ENCODE measurements at places on chromosomes 7 and 10.

DNA sequence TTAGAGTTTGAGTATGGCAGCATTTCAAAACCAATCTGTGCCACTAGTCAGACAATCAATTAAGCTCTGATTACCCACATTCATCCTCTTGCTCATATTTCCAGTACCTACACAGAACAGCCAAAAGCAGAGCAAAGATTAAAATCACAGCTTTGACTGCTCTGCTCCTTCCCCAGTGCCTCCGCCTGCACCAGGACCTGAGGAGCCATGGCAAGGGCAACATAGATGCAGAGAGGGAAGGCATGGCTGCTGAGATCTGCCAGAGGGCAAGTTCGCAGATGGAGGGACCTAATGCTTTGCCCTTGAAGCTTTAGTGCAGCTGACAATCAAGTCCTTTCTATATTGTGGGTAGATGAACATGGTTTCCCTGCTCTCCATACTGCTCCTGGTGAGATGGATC lies 148.1 kb downstream of the HTR7 start:
- H3K27ac ChIP-seq = no peak overlapping the region
- H3K4me3 ChIP-seq = no peak overlapping the region
- no peaks in the 10 kb centered on the region for H3K4me1 ChIP-seq
- no peak for DNase-seq
- no peaks in the 10 kb centered on the region for H3K36me3 ChIP-seq

DNA sequence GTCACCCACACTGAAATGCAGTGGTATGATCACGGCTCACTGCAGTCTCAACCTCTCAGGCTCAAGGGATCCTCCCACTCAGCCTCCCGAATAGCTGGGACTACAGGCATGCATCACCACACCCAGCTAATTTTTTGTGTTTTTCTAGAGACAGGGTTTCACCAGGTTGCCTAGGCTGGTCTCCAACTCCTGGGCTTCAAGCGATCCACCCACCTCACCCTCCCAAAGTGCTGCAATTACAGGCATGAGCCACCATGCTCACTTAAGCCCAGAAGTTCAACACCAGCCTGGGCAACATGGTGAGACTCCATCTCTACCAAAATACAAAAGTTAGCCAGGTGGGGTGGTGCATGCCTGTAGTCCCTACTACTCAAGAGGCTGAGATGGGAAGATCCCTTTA lies 33.5 kb downstream of the GDI2 start:
- no peak overlapping the region for H3K4me3 ChIP-seq
- no peak overlapping the region for H3K27ac ChIP-seq
- H3K4me1 ChIP-seq = peaks cover 22% of the 10 kb centered on the region
- H3K27me3 ChIP-seq = no peaks in the 10 kb centered on the region
- peaks cover 37% of the 10 kb centered on the region for H3K36me3 ChIP-seq
- no peak for DNase-seq

- no peaks in the 10 kb centered on the region for H3K4me1 ChIP-seq
- no peak for DNase-seq
- peak within 1 kb of the TSS; percentile 53 for H3K27ac ChIP-seq
- H3K36me3 ChIP-seq = no peaks in the 10 kb centered on the region
- H3K4me3 ChIP-seq = peak within 1 kb of the TSS; percentile 24
Measured at GRCh38 chr7:16881844-16882243, at the start of gene AGR3. AGR3 (minus strand) TSS chr7:16881983; CDS start chr7:16878618, 3,365 bp downstream.

DNA sequence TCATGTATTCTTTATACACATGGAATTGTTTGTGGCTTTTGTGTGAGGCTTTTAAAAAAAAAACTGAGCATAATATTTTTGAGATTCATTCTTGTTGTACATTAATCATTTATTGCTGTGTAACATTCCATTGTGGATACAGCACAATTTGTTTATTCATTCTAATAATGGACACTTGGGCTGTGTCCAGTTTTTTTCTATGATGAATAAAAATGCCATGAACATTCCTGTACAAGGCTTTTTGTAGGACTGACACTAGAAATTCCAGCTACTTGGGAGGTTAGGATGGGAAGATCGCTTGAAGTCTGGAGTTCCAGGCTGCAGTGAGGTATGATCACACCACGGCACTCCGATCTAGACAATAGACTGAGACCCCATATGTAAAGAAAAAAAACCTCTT lies 254.3 kb upstream of the CACNA2D1 start:
- H3K27ac ChIP-seq = no peak overlapping the region
- no peaks in the 10 kb centered on the region for H3K27me3 ChIP-seq
- no peak overlapping the region for H3K4me3 ChIP-seq
- H3K4me1 ChIP-seq = no peaks in the 10 kb centered on the region

DNA sequence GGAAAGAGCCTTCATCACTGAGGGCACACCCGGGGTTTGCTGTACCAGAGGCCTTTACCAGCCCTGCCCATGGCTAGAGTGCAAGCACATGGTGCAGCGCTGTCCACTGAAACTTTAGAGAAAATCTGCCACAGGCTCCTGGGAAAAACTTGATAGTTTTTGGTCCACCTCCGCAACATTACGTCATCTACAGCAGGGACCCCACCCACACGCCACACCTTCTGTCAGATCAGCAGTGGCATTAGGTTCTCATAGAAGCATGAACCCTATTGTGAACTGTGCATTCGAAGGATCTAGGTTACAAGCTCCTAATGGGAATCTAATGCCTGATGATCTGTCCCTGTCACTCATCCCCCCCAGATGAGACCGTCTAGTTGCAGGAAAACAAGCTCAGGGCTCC lies 2.5 kb upstream of the ODAD2 start:
- peaks cover 2% of the 10 kb centered on the region for H3K4me1 ChIP-seq
- no peak overlapping the region for H3K27ac ChIP-seq
- H3K4me3 ChIP-seq = no peak overlapping the region
- H3K27me3 ChIP-seq = peaks cover 5% of the 10 kb centered on the region

GRCh38 chr10:43863859-43864591 lies 215.3 kb upstream of the ZNF32 start:
- no peak overlapping the region for H3K4me3 ChIP-seq
- no peak for DNase-seq
- H3K27ac ChIP-seq = no peak overlapping the region
- H3K36me3 ChIP-seq = no peaks in the 10 kb centered on the region
- no peaks in the 10 kb centered on the region for H3K27me3 ChIP-seq

DNA sequence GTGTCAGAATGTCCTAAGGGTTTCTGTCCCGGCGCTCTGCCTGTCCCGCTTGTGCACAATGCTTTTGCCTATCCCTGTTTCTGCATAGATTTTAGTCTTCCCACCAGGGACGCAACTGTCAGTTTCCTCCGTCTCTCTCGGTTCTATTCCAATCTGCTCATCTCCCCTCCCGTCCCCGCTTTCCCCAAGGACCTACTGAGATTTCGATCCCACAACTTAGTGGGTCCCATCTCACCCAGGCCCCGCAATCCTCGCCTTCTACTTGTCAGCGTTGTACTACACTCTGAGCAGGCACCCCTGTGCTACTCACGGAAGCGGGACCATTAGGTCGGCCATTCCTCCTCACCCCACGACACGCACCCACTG lies 519 bp upstream of the ZNF655 start:
- H3K27me3 ChIP-seq = no peaks in the 10 kb centered on the region
- peak overlapping the region; percentile 99 for H3K27ac ChIP-seq
- H3K4me3 ChIP-seq = peak overlapping the region; percentile 68
- peaks cover 31% of the 10 kb centered on the region for H3K4me1 ChIP-seq
- DNase-seq = no peak

DNA sequence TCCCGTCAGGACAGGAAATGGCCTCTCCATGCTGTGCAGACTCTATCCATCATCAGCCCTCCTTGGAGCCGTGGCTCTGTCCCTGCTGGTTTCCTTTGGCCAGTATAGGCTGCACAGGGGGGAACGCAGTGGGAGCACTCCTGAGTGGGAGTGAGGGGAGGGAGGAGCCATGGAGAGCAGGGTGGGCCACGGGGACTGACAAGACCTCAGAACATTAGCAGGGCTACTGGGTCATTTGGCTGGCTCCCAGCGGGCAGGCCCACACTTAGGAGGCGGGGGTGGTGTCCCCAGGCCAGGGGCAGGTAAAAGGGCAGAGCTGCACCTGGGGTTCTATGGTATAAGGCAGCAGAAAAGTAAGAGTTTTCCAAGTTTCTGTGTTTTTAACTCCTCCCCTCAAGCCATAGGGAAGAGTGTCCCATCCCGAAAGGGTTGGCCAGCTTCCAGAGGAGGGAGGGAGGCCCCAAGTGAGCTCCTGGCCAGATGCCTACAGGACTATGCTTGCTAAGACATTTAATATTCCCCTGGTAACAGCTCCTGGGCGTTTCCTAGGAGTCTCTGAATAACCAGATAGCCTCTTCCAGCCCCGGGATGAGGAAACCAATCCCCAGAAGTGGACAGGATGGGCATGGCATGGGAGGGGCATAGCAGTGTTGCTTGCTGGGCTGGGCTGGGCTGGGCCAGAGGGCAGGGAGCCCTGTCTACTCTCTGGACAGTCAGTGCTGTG lies 5.5 kb upstream of the OPN4 start:
- H3K27me3 ChIP-seq = no peaks in the 10 kb centered on the region
- DNase-seq = no peak
- no peak overlapping the region for H3K4me3 ChIP-seq
- peaks cover 5% of the 10 kb centered on the region for H3K4me1 ChIP-seq
- no peak overlapping the region for H3K27ac ChIP-seq
- no peaks in the 10 kb centered on the region for H3K36me3 ChIP-seq

GRCh38 chr7:53744403-53744760 lies 708.9 kb downstream of the POM121L12 start:
- no peaks in the 10 kb centered on the region for H3K27me3 ChIP-seq
- H3K4me3 ChIP-seq = no peak overlapping the region
- no peaks in the 10 kb centered on the region for H3K36me3 ChIP-seq

- H3K4me3 ChIP-seq = no peak overlapping the region
- peak; percentile 83 for DNase-seq
- H3K4me1 ChIP-seq = no peaks in the 10 kb centered on the region
- peaks cover 28% of the 10 kb centered on the region for H3K36me3 ChIP-seq
Measured at GRCh38 chr10:80429521-80429973, 21.2 kb downstream of the PRXL2A start.

- no peak for DNase-seq
- H3K27ac ChIP-seq = no peak overlapping the region
- H3K4me3 ChIP-seq = no peak overlapping the region
Measured at GRCh38 chr10:75187961-75188426, 22.6 kb upstream of the VDAC2 start.

- no peak for DNase-seq
- H3K36me3 ChIP-seq = no peaks in the 10 kb centered on the region
- H3K27me3 ChIP-seq = no peaks in the 10 kb centered on the region
- H3K4me3 ChIP-seq = peak overlapping the region; percentile 27
Measured at GRCh38 chr10:62243647-62243997, 25.0 kb downstream of the RTKN2 start.

DNA sequence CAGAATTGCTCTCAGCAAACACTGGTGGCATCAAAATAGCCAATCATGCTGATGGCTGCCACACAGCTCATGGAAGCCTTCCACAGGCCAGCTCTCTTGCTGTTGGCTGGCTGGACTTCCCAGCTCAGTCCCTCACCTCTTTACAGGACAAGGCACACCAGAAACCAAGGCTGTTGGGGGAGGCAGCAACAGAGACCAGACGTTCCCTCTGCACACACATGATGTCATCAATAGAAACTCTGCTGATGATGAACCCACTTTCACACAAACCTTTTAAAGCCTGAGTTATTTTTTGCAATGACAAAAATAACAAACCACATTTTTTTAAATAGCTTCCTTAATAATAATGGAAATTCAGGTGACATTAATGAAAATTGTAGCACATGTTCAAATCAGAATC lies 300.9 kb upstream of the C7orf33 start:
- no peaks in the 10 kb centered on the region for H3K4me1 ChIP-seq
- H3K4me3 ChIP-seq = no peak overlapping the region
- H3K27me3 ChIP-seq = peaks cover 5% of the 10 kb centered on the region

DNA sequence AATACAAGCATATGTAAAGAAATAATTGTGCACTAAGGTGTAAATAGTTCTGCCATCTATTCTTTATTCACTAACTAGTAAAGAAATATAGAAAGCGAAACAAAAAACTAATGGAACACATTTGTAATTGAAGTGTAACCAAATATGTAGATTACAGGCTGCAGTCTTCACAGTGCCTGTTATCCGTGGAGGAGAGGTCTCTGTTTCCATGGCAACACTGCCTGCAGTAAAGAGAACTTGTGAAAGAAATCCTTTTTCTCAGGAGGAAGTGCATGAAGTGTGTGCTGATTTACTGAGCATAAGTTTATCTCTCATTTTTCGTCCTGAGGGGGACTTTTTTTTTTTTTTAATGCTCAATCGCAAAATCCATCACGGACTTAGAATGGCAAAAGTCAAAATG lies 102.5 kb downstream of the APBB1IP start:
- no peak for DNase-seq
- no peaks in the 10 kb centered on the region for H3K4me1 ChIP-seq
- no peaks in the 10 kb centered on the region for H3K27me3 ChIP-seq
- no peak overlapping the region for H3K27ac ChIP-seq

- H3K4me3 ChIP-seq = no peak overlapping the region
- no peaks in the 10 kb centered on the region for H3K27me3 ChIP-seq
- H3K27ac ChIP-seq = no peak overlapping the region
- H3K36me3 ChIP-seq = no peaks in the 10 kb centered on the region
- H3K4me1 ChIP-seq = peaks cover 2% of the 10 kb centered on the region
Measured at GRCh38 chr10:49277973-49278372, 21.0 kb upstream of the C10orf71 start.

DNA sequence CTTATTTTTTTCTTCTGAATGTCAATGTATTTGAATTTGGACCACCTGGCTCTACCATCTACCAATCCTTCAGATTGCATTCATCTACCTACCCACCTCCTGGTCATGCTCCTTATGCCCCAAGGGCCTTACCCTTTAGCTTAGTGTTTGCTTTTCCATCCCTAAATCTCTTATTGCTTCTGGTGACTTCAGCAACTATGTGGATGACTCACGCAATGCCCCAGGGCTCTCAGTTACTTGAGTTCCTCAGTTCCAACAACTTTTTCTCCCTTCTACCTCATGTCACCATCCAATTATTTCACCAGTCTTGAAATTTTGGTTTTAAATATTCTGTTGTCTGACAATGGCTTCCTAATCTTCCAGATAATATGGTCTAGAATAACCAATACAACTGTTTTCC lies 118.9 kb downstream of the CFAP58 start:
- no peaks in the 10 kb centered on the region for H3K4me1 ChIP-seq
- H3K36me3 ChIP-seq = no peaks in the 10 kb centered on the region
- no peak overlapping the region for H3K27ac ChIP-seq
- no peaks in the 10 kb centered on the region for H3K27me3 ChIP-seq

DNA sequence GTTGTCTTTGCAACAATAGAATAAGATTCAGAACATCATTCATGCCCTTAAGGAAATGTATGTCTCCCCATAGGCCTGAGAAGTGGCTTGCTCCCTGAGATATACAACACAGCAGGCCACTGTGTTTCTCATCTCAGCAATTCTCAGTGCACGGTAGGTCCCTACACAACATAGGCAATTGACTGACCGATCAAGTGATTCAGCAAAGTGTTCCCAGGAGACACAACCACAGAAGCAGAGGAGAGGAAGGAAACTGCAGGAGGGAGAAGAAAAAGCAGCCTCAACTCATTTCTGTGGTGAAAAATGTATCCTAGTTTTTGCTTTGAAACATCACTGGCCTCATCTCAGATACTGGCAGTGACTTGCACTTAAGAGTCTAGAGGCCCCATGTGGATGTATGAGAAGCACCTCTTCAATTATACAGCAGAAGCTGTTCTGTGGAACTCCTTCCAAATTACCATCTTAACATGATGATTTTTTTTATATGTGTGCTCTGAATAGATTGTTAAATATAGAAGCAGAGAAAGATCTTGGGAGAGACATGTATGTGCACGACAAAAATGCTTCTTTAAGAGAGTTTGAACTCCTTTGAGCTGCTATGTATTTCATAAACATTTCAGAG lies 306.8 kb downstream of the XPNPEP1 start:
- no peak overlapping the region for H3K4me3 ChIP-seq
- H3K4me1 ChIP-seq = no peaks in the 10 kb centered on the region
- no peak overlapping the region for H3K27ac ChIP-seq
- no peaks in the 10 kb centered on the region for H3K27me3 ChIP-seq
- no peaks in the 10 kb centered on the region for H3K36me3 ChIP-seq
